ENCODE measurements at places on chromosomes 3 and 15. TPM values are rescaled to one million over a fixed set of nuclear protein-coding genes. Genes with fewer than 3 reads are reported as not detected.
A peak's percentile ranks its signal among the peaks of the same experiment; 100 is the strongest.

The HEG1 gene
- 8.8 TPM for total RNA-seq

DNA sequence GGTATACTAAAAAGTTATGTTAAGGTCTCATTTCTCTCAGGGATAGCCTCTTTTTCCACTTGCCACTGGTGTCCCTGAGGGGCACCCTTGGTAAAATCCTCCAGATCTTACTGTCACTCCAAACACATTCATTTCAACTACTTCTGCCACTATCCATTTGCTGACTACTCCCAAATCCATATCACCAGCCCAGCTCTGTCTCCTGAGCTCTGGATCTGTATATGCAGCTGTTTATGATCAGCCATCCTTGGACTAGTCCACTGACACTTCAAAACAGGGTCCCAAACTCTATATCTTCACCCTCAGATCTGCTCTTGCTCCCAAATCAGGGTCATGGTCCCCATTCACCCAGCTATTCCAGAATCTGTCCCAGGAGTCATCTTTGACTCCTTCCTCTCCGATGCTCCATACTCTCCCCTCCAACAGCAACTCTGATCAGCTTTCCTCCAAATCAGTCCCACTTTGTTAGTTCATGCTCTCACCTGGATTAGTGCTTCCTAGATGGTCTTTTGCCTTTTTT lies 9.9 kb downstream of the NCEH1 start:
- DNase-seq = no peak

GRCh38 chr3:128971421-128972100 lies 22.3 kb downstream of the CFAP92 start:
- no peak for DNase-seq

GRCh38 chr3:17412950-17413530 lies 329.4 kb downstream of the TBC1D5 start:
- DNase-seq = peak; percentile 90

The CPLX3 gene
- total RNA-seq = 0.66 TPM
